CD4-positive, alpha-beta T cell (primary cell): ENCODE measurements at places on chromosomes 4 and X. TPM values are rescaled to one million over a fixed set of nuclear protein-coding genes. Genes with fewer than 3 reads are reported as not detected.

DNA sequence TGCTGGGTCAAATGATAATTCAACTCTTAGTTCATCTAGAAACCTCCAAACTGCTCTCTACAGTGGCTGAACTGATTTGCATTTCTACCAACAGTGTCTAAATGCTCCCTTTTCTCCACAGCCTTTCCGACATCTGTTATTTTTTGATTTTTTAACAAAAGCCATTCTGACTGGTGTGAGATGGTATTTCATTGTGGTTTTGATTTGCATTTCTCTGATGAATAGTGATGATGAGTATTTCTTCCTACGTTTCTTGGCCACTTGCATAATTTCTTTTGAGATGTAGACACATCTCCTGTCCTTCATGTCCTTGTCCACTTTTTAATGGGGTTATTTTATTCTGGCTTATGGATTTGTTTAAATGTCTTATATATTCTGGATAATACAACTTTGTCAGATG lies 298.2 kb upstream of the ARSJ start:
- DNase-seq, result no peak

- no peak for DNase-seq
Measured at GRCh38 chr4:67499799-67500198, 45.5 kb downstream of the CENPC start.

DNA sequence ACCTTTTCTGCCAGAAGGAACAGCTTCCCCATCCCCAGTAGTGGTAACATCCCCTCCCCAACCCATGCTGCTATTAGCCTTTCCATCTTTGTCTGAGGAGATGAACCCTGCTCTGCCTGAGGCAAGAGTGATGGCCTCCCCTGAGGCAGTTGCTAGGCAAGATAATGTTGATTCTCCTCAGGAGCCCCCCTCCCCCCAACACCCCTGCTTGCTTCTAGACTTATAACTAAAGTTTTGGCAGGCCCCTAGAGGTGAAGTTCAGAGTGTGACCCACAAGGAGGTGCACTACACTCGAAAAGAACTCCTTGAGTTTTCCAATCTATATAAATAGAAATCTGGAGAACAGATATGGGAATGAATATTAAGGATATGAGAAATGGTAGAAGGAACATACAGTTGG lies 962.5 kb downstream of the ADGRL3 start:
- no peak for DNase-seq

GRCh38 chr4:80875642-80876041 lies 154.9 kb upstream of the BMP3 start:
- DNase-seq, result no peak

DNA sequence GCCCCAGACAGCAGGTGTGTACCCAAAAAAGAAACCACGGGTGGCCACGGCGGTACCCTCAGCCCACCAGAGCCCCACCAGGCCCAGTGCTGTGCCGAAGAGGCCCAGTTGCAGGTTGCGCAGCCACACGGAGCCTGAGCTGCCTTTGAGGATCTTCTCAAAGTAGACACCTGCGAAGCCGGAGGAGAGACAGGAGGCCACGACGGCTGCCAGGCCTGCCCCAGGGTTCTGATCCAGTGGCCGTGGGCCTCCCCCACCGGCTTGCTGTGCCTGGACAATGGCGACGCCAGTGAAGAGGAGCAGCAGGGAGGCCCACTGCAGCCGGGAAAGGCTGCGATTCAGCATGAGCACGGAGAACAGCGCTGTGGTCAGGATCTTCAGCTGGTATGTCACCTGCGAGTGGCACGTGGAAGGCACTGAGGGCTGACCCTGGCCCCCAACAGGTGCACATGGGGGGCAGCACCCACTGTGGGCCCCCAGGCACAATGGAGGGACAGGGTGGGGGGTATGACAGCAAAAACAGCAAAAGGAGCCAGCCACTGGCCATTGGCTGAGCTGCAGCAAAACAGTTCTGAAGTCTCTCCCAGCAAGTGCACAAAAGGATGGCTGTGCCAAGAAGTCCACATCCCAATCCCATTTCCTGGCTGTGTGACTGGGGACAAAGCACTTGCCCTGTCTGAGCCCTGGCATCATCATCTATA lies 6.2 kb downstream of the SLC35A2 start:
- no peak for DNase-seq

The RAB28 gene
- total RNA-seq, result 4.2 TPM

The FGF5 gene
- 0.06 TPM for total RNA-seq

- DNase-seq, result no peak
Measured at GRCh38 chr4:153110739-153111138, 93.5 kb upstream of the TRIM2 start.

DNA sequence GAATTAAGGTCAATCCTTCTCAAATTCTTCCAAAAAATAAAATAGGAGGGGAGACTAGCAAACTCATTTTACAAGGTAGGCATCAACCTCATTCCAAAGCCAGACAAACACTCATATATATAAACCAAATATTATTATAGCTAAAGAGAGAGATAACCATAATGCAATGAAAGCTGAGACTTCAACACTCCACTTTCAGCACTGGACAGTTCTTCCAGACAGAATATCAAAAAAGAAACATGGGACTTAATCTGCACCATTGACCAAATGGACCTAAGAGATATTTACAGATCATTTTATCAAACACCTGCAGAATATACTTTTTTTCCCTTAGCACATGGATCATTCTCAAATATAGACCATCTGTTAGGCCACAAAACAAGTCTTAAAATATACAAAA lies 15.5 kb upstream of the EDA2R start:
- DNase-seq, result no peak

DNA sequence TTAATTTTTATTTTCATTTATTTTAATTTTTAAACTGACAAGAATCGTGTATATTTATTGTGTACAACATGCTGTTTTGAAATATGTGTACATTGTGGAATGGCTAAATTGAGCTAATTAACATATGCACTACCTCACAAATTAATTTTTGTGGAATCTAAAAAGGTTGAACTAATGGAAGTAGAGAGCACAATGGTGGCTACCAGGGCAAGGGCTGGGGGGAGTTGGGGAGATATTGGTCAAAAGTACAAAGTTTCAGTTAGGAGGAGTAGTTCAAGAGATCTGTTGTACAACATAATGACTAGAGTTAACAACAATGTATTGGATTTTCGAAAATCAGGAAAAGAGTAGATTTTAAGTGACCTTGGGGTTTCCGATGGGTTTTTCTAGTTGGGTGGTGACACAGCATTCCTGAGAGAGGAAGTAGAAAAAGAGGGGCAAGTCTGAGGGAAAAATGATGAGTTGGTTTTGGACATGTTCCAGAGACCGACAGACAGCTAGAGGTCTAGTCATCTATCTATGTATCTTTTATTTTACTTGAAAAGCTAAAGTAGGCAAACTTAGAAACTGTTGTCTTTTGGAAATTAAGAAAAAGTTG lies 23.2 kb downstream of the APOO start:
- peak; percentile 52 for DNase-seq

DNA sequence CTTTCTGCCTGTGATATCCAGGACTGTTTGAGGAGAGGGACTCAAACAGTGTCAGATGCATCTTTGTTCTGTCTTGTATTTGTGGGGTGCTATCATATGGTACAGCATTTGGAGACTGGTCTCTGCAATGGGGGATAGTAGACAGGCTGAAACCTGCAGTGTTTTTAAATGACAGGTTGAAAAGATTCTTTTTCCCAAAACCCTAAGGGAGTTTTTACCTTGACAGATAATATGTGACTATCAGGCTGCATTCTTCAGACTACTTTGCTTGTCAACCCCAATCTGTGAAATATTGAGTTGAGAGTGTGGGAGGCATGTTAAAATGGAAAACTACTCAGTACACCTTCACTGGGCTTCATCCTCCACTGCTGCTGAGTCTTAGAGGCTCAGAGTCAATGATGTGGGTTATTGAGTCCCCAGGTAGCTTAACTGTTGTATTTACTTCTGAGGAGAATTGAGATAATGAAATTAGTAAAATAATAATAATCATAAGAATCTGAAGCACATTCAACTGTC lies 274.9 kb downstream of the GASK1B start:
- no peak for DNase-seq

The NSG1 gene
- 10.4 TPM for total RNA-seq

GRCh38 chr4:142356801-142357200 lies 489.3 kb downstream of the INPP4B start:
- DNase-seq, result peak; percentile 56

- no peak for DNase-seq
Measured at GRCh38 chrX:130075777-130076176, 34.5 kb downstream of the ELF4 start.

DNA sequence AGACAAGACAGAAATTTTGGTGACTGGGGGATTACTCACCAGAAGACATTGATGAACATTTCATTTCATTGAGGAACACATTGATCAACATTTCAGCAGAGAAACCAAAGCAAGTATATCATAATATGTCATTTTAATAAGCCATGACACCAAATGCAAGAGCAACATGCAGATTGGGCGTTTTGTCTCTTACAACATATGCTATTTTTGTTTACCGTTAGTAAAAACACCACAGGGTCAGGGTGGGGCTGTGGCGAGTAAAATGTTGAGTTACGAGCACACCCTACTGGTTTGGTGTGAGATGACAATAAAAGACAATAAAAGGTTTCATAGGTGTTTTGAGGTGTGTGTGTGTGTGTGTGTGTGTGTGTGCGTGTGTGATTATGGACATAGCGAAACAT lies 294.5 kb downstream of the PDGFC start:
- DNase-seq, result no peak

The GPM6B gene
- total RNA-seq, result not detected

DNA sequence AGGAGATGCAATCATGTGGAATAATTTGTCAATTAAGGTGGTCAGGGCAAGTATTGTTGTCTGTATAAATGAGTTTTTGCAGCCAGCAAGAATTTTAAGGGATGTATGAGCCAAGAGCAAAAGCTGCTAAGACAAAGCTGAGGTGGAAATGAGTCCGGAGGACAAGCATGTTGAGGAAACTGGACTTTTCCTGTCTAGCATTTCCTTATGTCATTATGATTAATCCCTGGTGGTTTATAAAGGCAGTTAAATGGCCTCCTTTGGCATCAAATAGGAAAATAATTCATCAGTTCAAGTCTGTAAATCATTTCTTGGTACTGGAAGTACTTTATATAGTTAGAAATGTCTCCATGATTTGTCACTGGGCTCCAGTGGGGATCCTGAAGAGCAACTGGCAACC lies 61.6 kb upstream of the TEX13A start:
- no peak for DNase-seq
